Stimulated activated CD8-positive, alpha-beta memory T cell treated with anti-CD3 and anti-CD28 coated beads, Interleukin-7, amount 100 ng/mL, for 1 hour (primary cell): ENCODE measurements at places on chromosomes 7 and 10.

DNA sequence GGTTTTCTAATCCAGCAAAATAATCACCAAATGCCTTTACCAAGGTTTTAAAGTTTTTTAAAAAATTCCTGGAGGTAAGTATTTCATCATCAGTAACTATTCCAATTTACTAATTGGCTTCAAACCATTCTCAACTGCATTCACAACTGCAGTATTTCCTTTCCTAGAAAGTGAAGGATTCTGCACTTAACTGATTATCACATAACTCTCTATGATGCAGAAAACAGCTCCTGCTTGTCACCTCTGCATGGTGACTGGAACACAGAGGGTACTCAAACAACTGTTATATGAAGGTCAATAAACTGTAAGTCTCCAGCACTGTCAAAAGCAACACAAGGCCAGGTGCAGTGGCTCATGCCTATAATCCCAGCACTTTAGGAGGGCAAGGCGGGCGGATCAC lies 42.6 kb downstream of the SRPK2 start:
- no peak for DNase-seq

GRCh38 chr10:75209921-75210281 lies 695 bp upstream of the VDAC2 start:
- DNase-seq = peak; percentile 49

- DNase-seq = no peak
Measured at GRCh38 chr10:95254629-95255028, 36.2 kb downstream of the PDLIM1 start.

DNA sequence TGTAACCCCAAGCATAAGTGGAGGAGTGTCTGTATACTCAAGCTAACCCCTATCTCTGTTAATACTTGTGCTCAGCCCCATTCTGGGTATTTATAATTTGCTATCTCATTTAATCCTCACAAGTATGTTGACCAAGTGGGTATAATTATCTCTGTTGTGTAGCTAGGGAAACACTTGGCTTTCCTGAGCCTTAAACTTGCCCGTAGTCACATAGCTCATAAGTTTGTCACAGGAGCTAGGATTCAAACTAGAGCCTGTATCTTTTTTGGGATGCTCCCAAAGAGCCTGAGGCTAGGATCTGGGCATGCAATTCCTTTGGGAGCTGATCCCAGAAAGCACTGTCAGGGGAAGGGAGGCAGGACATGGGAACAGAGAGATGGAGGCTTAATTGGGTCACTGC lies 377.4 kb downstream of the GALNT17 start:
- no peak for DNase-seq

GRCh38 chr7:16634271-16634738 lies 11.2 kb downstream of the ANKMY2 start:
- no peak for DNase-seq

GRCh38 chr7:127884066-127884559 lies 147.1 kb downstream of the LRRC4 start:
- DNase-seq = no peak

DNA sequence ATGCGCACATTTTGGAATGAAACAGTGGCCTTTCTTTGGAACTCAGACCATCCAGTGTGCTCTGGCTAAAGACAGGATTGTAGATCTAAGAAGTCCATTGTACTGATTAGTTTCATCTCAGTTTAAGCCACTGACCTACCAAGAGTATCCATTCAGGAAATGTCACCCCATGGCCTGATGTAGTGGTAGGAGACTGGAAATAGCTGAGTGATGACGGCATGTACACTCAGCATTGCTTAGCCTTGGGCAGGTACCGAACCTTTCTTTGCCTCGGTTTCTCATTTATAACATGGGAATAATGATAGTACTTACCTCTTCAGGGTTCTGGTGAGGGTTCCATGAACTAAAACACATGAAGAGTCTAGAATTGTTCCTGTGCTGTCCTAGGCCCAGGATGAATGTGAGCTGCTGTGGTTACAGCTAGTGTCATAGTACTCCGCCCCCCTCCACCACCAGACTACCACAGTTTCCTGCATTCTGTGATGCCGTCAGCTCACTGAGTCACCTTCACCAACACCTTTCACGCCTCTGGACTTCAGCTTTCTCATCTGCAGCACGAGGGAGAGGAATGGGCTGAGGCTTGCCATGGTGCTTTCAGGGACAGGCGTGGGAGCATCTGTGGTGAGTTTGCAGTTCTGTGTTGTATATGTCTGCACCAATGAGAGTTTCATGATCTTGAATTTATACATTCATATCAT lies 484.0 kb upstream of the GALNT17 start:
- peak; percentile 65 for DNase-seq
